ENCODE measurements at places on chromosomes 4 and X.
A peak's percentile ranks its signal among the peaks of the same experiment; 100 is the strongest.

DNA sequence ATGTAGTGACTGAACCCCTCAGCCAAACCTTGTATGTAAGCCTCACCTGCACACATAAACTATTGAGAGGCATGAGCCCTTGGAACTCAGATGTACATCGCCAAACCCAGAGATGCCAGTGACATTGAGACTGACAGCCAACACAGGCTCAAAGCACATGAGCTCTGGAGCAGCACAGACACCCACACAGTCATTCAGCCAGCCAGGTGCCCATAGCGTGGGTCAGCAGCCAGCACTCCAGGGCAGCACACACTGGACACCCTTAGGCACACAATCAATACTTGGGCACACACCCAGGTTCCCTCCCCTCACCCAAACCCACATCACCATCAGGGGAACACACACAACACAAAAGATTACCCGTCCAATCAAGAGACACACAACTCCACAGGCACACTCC, 4.3 kb upstream of the TIMP1 start:
- DNase-seq, result no peak

DNA sequence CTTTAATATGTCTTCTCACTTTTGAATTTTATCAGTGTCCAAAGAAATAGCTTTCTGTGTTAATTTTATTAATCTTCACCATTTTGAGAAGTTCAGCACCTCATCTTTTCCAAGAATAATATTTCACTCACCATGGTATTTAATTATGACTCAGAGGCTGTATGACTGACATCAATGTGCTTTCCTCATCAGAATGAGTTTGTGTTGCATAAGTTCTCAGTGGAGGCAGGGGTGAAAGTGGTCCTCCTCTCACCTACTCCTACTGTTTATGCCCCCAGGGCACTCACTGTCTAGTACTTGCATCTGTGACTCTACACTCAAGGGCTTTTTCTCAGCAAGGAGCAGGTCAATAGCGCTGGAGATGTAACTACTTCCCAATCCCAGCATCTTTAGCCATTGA, 905.3 kb upstream of the INTU start:
- DNase-seq, result no peak

- no peak for DNase-seq
Observed at GRCh38 chrX:1222531-1223241, 10.2 kb upstream of the CRLF2 start.

DNA sequence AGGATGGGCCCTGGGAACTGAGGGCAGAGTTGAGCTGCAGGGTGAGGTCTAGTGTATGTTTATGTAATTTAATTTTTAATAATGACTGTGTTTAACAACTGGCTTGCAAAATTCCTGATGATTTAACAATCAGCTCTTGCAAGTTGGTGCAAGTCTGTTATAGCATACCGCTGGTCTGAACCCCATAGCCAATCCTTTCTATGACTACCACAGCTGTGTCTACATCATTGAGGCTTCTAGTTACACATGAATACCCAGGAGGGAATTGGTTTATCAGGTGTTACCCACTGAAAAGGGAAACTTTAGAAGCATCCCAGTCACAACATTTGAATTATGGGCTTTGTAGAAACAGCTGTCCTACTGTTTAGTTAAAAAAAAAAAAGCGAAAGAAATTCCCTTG, 38.3 kb downstream of the SUPT20HL1 start:
- no peak for DNase-seq

DNA sequence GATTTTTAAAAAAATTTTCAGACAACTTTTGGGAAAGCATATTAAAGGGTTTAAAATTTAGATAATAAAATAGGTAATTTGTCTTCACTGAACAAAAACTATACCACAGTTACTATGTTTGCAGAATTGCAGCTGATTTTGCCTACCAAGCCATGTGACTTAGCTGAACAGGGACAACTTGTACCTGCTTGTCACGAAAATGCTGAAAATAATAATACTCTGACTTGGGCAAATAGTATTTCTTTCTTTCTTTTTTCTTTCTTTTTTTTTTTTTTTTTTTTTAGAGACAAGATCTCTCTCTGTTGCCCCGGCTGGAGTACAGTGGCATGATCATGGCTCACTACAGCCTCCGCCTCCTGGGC, 225.2 kb upstream of the PPP1R2C start:
- DNase-seq, result no peak

GRCh38 chr4:165604181-165604580, 225.4 kb downstream of the CPE start:
- no peak for DNase-seq

DNA sequence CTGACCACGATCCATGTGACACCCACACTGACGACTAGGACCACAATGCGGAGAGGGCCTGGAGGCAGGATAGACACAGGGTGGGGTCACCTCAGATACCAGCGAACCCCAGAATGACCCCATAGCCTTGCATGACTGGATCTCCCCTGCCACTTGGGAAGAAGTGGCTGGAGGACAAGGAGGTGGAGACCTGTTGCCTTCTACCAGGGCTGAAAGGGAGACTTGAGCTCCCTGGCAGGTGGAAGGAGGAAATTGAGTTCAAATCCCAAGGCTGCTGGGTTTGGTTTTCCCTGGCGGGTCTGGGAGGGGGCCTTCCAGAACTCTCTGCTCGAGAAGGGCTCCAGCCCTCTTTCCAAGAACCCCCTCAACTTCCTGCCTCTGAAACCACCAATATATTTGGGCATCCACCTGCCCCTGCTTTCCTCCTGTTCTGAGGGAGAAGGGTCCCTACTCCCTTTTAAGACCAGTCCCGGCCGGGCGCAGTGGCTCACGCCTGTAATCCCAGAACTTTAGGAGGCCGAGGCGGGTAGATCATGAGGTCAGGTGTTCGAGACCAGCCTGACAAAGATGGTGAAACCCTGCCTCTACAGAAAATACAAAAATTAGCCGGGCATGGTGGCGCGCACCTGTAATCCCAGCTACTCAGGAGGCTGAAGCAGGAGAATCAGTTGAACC, 3.0 kb downstream of the FAM3A start:
- DNase-seq, result no peak

DNA sequence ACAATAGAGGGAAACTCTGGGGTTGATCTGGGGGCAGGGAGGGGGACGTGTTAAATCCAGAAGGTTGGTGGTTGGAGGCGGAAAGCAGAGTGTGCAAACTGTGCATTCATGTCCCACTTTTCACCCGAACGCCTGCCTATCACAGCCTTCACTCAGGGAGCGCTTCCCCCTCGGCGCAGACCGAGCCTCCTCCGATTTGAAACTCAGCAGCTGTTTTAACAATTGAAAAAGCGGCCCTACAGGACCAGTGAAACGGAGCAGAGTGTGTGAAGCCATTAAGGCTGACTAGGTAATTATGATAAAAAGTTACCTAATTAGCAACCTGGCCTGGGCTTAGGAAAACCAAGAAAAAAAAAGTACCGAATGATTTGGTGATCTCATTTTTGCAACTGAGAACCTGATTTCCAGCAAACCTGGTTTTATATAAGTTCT, 685 bp upstream of the NDNF start:
- peak; percentile 20 for DNase-seq

DNA sequence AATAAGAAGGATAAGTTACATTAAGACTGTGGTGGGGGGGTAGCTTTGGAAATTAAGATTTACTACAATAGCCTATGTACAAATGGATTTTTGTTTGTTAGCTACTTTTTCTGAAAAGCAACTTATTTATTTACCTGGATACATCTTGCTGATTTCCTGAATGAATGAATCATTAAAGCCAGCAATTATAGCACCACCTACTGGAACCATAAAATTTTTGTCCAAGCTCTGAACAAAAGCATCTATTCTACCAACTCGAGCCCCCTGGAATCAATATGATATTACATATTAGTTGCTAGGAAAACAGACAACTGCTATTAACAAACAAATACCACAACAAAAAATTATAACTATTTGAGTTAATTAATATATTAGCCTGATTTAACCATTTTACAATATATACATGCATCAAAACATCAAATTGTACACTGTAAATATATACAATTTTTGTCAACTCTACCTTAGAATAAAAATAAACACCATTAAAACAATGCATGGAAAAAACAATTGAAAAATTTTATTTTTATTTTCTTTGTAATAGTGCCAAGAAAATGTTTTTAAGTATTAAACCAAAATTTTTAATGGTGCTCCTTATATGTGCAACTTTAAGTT, 15.3 kb downstream of the SEPSECS start:
- no peak for DNase-seq

DNA sequence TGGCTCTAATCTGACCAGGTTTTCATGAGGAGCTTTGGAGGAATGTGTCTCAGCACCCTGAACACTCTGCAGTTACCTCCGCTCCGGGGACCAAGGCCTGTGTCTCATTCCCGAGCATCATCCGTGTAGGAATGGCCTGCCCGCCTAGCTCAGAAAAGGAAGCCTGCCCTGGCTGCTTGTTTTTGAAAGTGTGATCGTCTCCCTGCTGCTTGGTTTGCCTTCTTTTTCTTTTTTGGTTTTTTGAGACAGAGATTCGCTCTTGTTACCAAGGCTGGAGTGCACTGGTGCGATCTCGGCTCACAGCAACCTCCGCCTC, 73.3 kb downstream of the CRLF2 start:
- no peak for DNase-seq

DNA sequence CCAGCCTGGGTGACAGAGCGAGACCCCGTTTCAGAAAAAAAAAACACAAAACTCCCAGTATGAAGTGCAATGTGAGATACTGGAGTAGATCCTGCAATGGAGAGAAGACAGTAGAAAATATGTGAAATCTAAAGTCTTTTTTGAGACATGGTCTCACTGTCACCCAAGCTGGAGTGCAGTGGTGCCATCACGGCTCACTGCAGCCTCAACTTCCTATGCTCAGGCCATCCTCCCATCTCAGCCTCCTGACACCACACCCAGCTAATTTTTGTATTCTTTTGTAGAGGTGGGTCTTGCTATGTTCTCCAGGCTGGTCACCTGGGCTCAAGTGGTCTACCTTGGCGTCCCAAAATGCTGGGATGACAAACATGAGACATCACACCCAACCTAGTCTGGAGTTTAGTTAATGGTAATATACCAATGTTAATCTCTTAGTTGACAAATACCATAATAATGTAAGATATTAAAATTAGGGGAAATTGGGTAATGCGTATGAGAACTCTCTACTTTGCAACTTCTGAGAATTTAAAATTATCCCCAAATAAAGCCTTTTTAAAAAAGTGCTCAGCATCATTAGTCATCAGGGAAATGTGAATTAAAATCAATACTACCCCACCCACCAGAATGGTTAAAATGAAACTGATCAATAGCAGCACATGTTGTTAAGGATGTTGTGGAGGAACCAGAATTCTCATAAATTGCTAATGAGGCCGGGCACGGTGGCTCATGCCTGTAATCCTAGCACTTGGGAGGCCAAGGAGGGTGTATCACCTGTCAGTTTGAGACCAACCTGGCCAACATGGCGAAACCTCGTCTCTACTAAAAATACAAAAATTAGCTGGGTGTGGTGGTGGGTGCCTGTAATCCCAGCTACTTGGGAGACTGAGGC, 15.0 kb downstream of the RBMX start:
- DNase-seq, result no peak

- no peak for DNase-seq
Observed at GRCh38 chr4:39106011-39106410, 44.0 kb downstream of the KLHL5 start.

DNA sequence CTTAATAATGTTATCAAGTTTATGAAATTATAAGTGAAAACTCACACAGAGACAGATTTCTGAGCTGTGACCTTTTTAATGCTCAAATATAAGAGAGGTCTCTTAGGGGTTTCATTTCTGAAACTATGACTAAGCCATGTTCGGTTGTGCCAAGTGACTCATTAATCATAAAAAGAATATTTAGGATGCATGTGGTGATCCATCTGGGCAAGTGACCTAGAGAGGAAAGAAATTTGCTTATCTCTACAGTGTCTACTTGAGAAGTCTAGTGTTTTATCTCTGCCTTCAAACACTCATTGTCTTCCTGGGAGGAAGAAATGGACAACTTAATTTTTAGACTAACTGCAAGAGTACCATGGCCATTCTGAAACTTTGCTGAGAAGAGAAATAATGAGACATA, 545.3 kb upstream of the GRID2 start:
- no peak for DNase-seq

DNA sequence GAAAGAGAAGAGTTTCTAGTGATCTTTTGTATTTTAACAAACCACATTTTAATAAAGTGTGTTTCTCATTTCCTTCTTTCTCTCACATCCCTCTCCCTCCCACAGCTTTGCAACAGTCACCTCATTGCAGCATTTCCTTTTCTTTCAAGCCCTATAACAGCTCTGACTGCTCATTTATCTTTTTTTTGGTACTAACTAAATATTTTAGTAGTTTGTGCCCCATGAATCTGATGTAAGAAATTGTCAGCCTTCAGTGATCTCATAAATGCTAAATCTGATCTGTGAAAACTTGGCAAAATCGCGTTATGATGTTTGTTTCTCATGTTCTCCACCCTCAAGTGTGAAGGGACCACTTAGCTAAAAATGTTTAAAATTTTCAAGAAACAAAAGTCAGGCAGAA, 258.5 kb upstream of the SLIT2 start:
- no peak for DNase-seq

- DNase-seq, result no peak
Observed at GRCh38 chr4:87339440-87339839, 16.8 kb upstream of the HSD17B13 start.

GRCh38 chr4:8547912-8548730, 32.1 kb upstream of the GPR78 start:
- no peak for DNase-seq

- no peak for DNase-seq
Observed at GRCh38 chr4:96736352-96736889, 896.5 kb downstream of the PDHA2 start.

GRCh38 chr4:178296669-178297068, 854.4 kb upstream of the AGA start:
- no peak for DNase-seq

DNA sequence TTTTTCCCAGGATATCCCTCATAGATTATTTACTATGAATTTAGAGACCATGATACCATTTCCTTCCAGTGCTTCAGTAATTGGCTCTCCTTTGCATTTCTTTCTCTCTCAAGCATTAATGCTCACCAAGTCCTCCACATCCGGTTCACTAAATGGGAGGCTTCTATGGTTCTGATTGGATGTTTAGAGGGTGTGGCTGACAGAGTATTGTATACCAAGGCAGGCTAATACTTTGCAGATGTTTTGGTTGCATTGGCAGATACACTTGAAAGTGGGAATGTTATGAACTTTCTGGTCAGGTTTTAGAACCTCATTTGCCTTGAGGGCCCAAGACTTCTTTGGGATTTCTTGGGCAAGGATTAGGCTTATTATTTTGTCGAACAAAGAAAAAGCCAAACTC, 24.2 kb downstream of the CBLL2 start:
- no peak for DNase-seq

DNA sequence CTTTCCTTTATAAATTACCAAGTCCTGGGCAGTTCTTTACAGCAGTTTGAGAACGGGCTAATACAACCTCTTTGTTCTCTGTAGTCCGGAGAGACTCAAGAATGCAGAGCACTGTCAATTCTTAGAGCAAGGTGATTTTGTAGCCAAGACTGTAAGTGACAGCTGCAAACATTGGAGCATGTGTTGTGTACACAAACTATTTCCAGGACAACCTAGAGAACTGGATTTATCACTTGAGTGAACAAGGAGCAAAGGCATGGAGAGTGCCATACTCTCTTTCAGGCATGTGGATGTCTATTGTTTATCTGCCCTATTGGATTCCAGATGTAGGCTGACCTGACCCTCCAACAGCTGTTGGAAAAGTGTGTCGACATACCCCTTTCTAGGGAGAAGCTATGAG, 153.9 kb downstream of the SPANXN3 start:
- no peak for DNase-seq

Data from left cardiac atrium (tissue), 4 donors.